ENCODE measurements at places on chromosomes 5 and 9.
A peak's percentile ranks its signal among the peaks of the same experiment; 100 is the strongest.

GRCh38 chr9:7154003-7154619 lies 396.3 kb downstream of the KDM4C start:
- DNase-seq, result no peak

DNA sequence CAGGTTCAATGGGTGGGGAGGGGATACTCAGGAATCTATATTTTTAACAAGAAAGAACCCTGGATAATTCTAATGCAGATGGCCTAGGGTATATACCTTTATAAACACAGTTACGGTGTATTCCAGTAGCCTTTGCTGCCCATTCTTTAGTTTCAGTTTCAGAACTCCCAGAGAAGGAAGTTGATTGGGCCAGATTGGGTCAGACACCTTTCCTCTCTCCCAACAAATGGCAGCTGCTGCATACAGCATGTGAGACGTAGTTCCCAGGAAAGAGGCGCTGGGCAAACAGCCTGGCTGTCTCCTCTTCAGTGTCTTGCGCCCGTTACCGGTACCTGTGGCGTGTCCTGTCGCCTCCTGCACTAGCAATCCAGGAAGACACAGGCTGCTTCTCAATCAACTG lies 20.4 kb downstream of the ACO1 start:
- no peak for DNase-seq

GRCh38 chr5:58261605-58262004 lies 198.3 kb downstream of the PLK2 start:
- peak; percentile 35 for DNase-seq

DNA sequence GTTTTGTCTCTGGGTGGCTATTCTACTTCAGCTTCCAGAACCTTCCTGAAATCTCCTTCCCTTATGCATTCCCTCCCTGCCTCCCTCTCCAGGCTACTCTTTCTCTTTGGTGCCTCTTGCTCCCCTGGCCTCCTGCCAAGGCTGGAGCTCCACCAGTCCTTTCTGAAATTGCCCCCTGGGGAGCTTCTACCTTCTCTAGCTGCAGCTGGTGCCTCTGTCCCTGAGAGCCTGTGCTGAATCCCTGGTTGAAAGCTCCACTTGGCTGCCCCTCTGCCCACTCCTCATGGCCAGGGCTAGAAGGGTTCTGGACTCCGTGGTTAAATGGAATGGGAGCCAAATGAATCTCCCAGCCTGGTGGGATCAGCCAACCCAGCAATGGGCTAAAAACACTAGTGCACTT lies 80.1 kb downstream of the COL15A1 start:
- DNase-seq, result peak; percentile 75

DNA sequence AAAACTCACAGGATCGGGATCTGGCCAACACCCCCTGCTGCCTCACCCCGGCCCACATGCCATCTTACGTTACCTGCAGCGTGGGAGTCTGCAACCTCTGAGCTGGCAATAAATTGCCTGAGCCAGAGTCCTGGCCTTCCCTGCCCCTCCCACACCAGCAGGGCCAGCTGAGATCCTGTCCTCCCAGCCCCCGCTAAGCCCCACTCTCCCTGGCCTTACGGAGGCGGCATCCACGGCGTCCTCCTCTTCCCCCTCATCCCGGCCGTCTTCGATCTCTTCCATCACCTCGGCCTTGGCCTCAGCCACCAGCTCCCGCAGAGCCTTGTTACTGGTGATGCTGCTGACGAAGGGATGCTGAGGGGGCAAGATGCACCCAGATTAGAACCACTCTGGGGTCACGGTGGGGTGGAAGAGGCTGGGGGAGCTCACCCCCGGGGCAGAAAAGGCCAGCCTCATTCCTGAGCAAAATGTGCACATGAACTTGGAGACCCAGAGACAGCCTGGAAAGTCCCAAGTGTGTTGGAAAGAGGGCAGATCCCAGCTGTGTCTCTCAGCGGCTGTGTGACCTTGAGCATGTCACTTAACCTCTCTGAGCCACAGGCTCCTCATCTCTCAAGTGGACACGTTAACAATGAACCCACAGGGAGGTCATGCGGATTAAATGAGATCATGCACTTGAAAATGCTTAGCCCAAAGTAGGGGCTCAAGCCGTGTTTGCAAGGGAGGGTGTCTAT lies 89.9 kb upstream of the FBXW11 start:
- DNase-seq, result no peak

DNA sequence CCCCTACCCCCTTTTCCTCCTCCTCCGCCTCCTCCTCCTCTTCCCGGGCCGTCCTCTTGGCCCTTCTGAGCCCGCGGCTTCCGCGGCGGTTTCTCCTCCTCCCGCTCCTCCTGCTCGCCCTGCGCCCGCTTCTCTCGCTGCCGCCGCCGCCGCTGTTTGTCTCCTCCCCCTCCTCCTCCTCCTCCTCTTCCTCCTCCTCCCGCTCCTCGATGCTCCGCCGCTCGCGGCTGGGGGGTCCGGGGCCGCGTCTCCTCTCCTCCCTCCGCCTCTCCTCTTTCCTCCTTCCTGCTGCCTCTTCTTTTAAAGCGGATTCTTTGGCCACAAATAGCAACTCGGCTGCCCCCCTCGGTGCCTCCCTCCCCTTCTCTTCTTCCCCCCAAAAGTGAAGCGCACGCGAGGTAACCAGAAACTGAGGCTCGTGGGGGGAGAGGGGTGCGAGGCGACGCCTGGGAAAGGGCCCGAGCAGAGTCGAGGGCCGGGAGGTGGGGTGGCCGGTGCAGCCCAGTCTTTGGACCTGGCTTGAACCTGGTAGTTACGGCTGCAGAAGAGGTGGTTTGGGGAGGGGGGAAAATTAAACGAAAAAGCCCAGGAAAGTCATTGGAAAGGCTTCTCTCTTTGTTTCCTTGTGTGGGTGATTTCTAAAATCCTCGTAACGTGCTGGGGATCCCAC lies 1058.5 kb upstream of the DMAC1 start:
- peak; percentile 62 for DNase-seq

DNA sequence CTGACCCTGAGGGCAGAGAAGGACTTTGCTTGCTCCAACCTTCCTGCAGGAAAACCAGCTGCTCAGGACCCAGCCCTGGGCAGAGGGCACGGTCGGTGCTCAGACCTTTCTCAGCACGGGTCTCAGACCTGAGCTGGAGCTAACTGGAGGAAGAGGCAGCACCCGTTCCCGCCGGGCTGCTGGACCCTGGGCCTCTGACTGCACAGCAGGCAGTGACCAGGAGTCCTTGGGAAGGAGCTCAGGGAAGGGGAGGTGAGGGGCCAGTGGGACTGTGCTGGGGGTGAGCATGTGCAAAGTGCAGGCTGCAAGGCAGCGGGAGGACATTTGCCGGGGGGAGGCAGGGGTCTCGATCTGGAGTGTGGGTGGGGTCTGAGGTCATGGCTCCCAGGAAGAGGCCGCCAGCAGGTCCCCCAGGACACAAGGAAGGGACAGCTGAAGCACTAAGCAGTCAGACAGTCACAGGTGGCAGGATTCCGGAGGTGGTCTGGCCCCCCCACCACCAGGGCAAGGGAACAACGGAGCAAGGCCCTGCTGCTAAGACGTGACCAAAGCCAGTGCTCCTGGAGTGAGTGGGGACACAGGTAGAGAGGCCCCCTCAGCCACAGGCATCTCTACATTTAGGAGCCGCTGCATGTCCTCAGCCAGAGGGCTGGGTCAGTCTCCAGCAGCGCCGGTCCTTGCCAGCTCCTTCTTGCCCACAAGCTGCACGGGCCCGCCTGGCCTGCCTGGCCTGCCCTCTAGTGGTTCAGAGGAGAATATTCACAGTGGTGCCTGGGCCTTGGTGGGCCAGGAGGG lies 4.8 kb upstream of the DPM2 start:
- peak; percentile 15 for DNase-seq

- DNase-seq, result no peak
Observed at GRCh38 chr5:72307573-72307967, 12.5 kb downstream of the MRPS27 start.

- DNase-seq, result no peak
Observed at GRCh38 chr5:17670353-17670752, 36.1 kb downstream of the TAF11L14 start.

- no peak for DNase-seq
Observed at GRCh38 chr9:38687992-38688391, 31.9 kb downstream of the FAM240B start.

- DNase-seq, result no peak
Observed at GRCh38 chr9:396396-396795, 181.7 kb downstream of the DOCK8 start.

DNA sequence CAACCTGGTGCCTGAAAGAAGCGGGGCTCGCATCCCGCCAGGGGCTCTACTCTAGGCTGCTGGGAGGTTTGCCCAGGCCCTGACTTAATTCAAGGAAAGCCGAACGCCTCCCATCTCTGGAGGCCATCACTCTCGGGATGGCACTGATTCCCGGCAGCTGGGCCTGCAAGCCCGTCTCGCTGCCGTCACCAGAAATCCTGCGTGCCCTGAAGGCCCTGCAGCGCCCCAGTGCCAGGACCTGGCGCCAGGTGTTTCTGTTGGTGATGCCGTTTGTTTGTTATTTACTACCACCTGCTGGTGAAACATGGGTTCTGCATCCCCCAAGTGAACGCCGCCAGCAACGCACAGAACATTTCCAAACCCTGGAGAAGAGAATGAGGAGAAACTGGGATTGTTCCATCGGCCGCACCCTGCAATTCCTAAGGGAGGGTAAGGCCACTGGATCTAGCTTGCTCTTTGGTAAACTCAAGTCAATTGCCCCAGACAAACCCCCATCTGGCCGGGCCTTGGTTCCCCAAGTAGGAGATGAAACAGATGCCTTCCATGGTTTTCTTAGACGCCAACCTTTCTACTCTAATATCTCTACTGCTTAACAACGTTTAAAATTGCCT lies 77.9 kb downstream of the AK8 start:
- DNase-seq, result peak; percentile 15

DNA sequence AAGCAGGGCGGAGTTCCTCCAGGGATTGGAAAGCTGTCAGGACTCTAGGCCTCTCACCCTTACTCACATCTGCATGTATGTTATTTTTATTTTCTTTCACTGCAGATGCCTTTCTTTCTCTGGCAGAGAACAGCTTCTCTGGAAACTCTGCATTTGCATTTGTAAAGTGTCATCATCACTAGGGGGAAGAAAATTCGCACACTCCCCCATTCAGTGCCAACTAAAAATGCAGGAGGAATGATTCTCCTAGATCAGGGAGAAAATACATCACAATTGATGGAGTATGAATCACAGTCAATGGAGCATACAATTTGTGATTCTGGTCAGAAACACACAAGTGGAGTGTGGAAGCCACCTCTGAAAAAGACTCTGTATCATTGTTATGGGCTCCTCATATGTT lies 351.4 kb upstream of the FTMT start:
- no peak for DNase-seq

GRCh38 chr5:95735406-95735805 lies 4.3 kb downstream of the RHOBTB3 start:
- no peak for DNase-seq

GRCh38 chr5:92019376-92019990 lies 636.4 kb upstream of the ARRDC3 start:
- no peak for DNase-seq

DNA sequence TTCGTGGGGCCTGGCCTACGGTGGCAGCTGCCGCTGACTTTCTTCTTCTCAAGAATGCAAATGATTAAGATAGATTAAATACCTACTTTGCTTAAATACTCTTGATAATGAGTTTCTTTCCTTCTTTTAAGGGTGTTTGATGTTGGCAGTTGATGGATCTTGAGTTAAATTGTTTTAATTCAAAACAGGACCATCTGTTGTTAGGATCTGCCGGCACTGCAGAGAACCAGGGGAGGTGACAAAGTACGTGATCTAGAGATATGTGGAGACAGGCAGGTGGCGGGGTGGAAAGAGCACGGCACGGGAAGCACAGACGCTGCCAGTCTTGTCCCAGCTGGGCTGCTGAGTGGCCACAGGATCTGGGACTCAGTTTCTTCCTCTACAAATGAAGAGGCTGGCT lies 37.9 kb downstream of the MED27 start:
- no peak for DNase-seq

- DNase-seq, result peak; percentile 43
Observed at GRCh38 chr9:2991292-2991691, 147.4 kb upstream of the PUM3 start.

GRCh38 chr5:161846746-161847145 lies 1.2 kb upstream of the GABRA1 start:
- DNase-seq, result peak; percentile 10

DNA sequence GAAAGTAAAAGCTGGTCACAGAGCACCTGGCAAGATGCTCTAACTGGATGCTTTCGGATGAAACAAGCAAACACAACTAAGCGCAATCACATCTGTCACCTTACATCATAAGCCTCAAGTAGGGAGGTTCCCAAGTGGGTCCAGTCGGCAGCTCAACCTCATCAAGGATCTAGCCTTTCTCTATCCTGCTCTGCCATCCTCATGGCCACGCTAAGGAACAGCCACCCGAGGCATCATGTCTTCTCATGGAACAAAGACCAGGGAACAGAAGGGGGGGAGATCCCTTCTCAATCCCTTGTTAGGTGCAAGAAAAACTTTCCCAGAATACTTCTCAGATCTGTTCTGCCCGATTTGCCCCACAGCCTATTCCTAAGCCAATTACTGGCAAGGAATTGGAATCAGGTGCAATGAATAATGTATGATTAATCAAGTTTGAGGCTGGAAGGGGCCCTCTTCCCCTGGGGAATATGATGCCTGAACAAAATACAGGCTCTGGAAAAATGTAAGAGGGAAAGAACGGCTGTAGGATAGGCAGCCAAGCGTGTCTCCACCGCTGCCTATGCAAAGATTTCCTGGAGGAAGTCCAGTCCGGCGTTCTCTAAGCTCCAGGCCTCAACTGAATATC lies 1.3 kb upstream of the HABP4 start:
- no peak for DNase-seq

GRCh38 chr9:121197132-121197531 lies 4.5 kb downstream of the RAB14 start:
- no peak for DNase-seq

GRCh38 chr5:56346741-56347535 lies 113.8 kb upstream of the ANKRD55 start:
- DNase-seq, result no peak

DNA sequence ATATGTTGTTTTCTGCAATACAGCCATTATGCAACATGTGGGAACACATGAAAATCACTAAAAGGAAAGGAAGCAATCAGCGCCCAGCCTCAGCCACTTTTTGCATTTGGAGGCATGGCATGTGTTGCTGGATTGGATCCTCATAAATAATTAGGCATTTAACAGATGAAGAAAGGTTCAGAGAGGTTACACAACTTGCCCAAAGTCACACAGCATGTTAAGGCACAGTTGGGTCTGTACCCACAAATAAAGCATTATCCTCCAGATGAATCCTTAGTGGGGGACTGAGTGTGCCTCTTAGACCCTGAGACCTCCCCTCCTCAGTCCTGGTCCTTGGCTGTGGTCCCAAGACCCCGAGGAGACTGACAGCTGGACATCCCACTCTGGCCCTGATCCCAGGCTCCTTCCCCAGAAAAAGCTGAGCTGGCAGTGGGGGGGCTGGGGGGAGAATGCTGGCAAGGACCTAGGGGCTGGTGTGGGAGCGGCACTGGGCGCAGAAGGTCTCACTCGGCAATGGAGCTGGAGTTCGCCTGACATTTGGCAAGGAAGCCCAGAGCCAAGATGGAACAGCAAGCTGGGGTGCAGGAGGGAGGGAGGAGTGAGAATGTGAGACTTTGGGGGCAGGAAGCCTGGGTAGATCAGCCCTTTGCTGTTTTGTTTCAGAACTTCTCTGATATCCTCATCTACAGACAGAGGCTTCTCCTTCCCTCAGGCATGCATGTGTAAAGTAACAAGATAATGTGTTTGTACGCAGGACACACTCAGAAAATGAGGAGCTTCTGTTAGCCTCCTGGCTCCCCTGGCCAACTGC lies 6.9 kb upstream of the AKNA start:
- peak; percentile 49 for DNase-seq

- no peak for DNase-seq
Observed at GRCh38 chr9:132589148-132590036, 7.0 kb downstream of the BARHL1 start.

Measured in NCI-H446 (cell line).